ENCODE measurements at places on chromosomes 16 and 17.
A peak's percentile ranks its signal among the peaks of the same experiment; 100 is the strongest.

GRCh38 chr17:83151056-83151441, 71.6 kb downstream of the METRNL start:
- DNase-seq = no peak
- peaks cover 4% of the 10 kb centered on the region for H3K27me3 ChIP-seq
- no peaks in the 10 kb centered on the region for H3K36me3 ChIP-seq
- H3K27ac ChIP-seq = no peak overlapping the region
- H3K4me1 ChIP-seq = no peaks in the 10 kb centered on the region

GRCh38 chr17:55281649-55282378, 17.1 kb downstream of the HLF start:
- H3K27me3 ChIP-seq = no peaks in the 10 kb centered on the region
- no peak overlapping the region for H3K4me3 ChIP-seq
- DNase-seq = no peak
- H3K36me3 ChIP-seq = no peaks in the 10 kb centered on the region
- no peak overlapping the region for H3K27ac ChIP-seq
- H3K4me1 ChIP-seq = peaks cover 21% of the 10 kb centered on the region

- no peaks in the 10 kb centered on the region for H3K4me1 ChIP-seq
- H3K4me3 ChIP-seq = no peak overlapping the region
- H3K27me3 ChIP-seq = no peaks in the 10 kb centered on the region
- H3K36me3 ChIP-seq = no peaks in the 10 kb centered on the region
These were observed 367.6 kb downstream of the CDH11 start for GRCh38 chr16:64754279-64754678.

GRCh38 chr17:83109793-83110645, 30.6 kb downstream of the METRNL start:
- peaks cover 3% of the 10 kb centered on the region for H3K27me3 ChIP-seq
- H3K4me3 ChIP-seq = peak overlapping the region; percentile 61
- peak; percentile 76 for DNase-seq
- H3K36me3 ChIP-seq = no peaks in the 10 kb centered on the region

GRCh38 chr16:51723036-51723724, 572.1 kb upstream of the SALL1 start:
- H3K27ac ChIP-seq = no peak overlapping the region
- H3K4me3 ChIP-seq = no peak overlapping the region
- no peaks in the 10 kb centered on the region for H3K27me3 ChIP-seq
- no peaks in the 10 kb centered on the region for H3K4me1 ChIP-seq
- no peak for DNase-seq

- H3K27ac ChIP-seq = no peak overlapping the region
- no peak overlapping the region for H3K4me3 ChIP-seq
- no peak for DNase-seq
- H3K27me3 ChIP-seq = no peaks in the 10 kb centered on the region
These were observed 126.9 kb upstream of the TNRC6C start for GRCh38 chr17:77831474-77832179.

- H3K27ac ChIP-seq = no peak overlapping the region
- DNase-seq = no peak
- H3K27me3 ChIP-seq = no peaks in the 10 kb centered on the region
- no peaks in the 10 kb centered on the region for H3K36me3 ChIP-seq
- H3K4me1 ChIP-seq = peaks cover 12% of the 10 kb centered on the region
These were observed 231.1 kb downstream of the COPRS start for GRCh38 chr17:31627960-31628359.

DNA sequence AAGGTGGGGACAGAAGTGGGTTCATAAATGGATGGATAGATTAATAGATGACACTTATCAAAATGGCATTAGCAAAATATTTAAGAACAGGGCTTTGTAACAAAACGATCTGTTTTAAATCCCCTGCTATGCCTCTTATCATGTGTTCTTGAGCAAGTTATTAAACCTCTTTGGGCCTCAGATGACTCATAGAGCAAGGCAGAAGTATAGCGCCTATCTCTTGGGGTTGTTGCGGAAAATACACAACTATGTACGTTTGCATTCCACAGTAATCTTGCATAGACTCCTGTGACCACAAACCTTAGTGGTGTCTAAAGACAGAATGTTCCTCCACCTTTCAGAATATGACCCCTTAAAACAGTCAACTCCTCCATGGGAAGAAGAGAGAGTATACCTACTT, 116.8 kb downstream of the CDYL2 start:
- no peak overlapping the region for H3K4me3 ChIP-seq
- no peak for DNase-seq
- no peak overlapping the region for H3K27ac ChIP-seq
- H3K27me3 ChIP-seq = no peaks in the 10 kb centered on the region
- H3K36me3 ChIP-seq = no peaks in the 10 kb centered on the region
- no peaks in the 10 kb centered on the region for H3K4me1 ChIP-seq

Measured in HCT116 (cell line).